Activated CD4-positive, alpha-beta memory T cell treated with anti-CD3 and anti-CD28 coated beads for 36 hours (primary cell): ENCODE measurements at places on chromosomes 4 and X. TPM values are rescaled to one million over a fixed set of nuclear protein-coding genes. Genes with fewer than 3 reads are reported as not detected.

Gene GLRB
- not detected for total RNA-seq

Gene ZNF732
- total RNA-seq, result not detected

Gene UFSP2
- 28.3 TPM for total RNA-seq

Gene TRIM75
- total RNA-seq, result not detected

Gene TCEAL2
- 0.40 TPM for total RNA-seq
